WTC11 (cell line): ENCODE measurements at places on chromosomes 11 and 22. TPM values are rescaled to one million over a fixed set of nuclear protein-coding genes. Genes with fewer than 3 reads are reported as not detected.

MFRP gene
- total RNA-seq, result not detected in 3 replicates

RASSF10 gene
- total RNA-seq, result 2.6 to 3.2 TPM (median 2.9 TPM) in 3 replicates

ALDH3B1 gene
- 0.30 to 0.53 TPM (median 0.46 TPM) in 3 replicates for total RNA-seq

NRIP3 gene
- total RNA-seq, result 3.9 to 4.5 TPM (median 4.4 TPM) in 3 replicates

PIK3C2A gene
- total RNA-seq, result 90.1 to 105 TPM (median 97.2 TPM) in 3 replicates

ENTHD1 gene
- not detected in 3 replicates for total RNA-seq

DYNC2H1 gene
- total RNA-seq, result 13.7 to 17.2 TPM (median 14.9 TPM) in 3 replicates

MAJIN gene
- not detected in 3 replicates for total RNA-seq

DNA sequence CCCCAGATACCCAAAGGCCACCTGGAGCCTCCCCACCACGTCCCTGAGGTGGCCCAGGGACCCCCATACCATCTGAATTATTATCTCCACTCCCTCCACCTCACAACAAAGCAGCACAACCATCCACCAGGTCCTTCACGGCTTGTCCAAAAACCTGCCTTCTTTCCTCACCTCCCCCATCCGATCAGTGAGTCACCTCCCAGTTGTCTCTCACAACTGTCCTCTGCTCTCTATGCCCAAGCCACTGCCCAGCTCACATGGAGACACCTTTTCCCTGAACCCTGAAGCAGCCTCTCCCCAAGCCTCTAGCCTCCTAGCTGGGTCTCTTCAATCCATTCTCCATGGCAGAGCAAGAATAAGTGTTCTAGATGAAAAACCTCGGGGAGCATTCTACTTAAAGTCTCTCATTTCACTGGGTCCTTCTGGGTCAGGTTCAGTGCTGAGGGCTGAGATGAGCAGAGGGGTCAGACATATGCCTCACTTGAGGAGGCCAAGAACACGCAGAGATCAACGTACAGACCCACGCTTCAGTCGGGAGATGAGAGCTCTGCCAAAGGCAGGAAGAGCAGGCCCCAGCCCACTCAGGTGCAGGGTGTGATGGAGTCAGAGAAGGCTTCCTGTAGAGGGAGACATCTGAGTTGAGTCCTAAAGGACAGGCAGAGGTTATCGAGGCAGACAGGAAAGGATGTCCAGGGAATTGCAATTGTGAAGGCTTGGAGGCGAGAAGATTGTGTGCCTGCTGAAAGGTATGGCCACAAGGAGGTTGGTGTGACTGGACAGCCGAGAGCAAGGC lies 74.7 kb downstream of the PDE2A start:
- no peak overlapping the region for H3K27ac ChIP-seq
- H3K4me3 ChIP-seq, result no peak overlapping the region
- H3K27me3 ChIP-seq, result peaks cover 11% of the 10 kb centered on the region
- H3K36me3 ChIP-seq, result no peaks in the 10 kb centered on the region

GRCh38 chr11:30587269-30587812 lies 1.2 kb upstream of the MPPED2 start:
- H3K4me3 ChIP-seq, result peak overlapping the region; percentile 71
- H3K4me1 ChIP-seq, result peaks cover 24% of the 10 kb centered on the region
- no peaks in the 10 kb centered on the region for H3K36me3 ChIP-seq
- H3K27me3 ChIP-seq, result peaks cover 53% of the 10 kb centered on the region

DNA sequence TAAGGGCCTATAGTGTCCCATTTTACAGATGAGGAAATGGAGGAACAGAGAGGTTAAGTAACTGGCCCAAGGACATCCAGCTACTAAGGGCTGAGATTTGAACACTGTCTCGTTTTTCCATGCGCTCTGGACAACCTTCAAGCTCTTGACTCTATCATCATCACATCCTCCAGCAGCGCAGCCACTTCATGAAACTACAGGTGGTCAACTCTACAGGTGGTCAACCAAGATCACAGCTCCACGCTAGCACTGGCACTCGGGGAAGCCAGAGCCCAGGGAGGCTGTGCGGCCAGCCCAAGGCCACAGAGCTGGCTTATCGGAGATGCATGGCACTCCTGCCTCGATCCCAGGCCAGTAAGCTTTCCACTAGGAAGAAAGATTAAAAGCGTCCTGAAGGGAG lies 40.0 kb downstream of the PHF21B start:
- no peak overlapping the region for H3K4me3 ChIP-seq
- peak overlapping the region; percentile 43; the same call in 1 of the 2 replicates for H3K27ac ChIP-seq
- H3K4me1 ChIP-seq, result peaks cover 83% of the 10 kb centered on the region
- peaks cover 39% of the 10 kb centered on the region for H3K36me3 ChIP-seq
- DNase-seq, result no peak

GRCh38 chr11:33256031-33256812 lies 959 bp upstream of the HIPK3 start:
- H3K27me3 ChIP-seq, result no peaks in the 10 kb centered on the region; the same call in 1 of the 2 replicates
- H3K27ac ChIP-seq, result peak overlapping the region; percentile 94
- H3K4me1 ChIP-seq, result peaks cover 37% of the 10 kb centered on the region
- 0 out of 2 replicates have a peak, but pooled peaks cover under 1% of the 10 kb centered on the region for H3K36me3 ChIP-seq
- DNase-seq, result no peak
- peak overlapping the region; percentile 89 for H3K4me3 ChIP-seq

DNA sequence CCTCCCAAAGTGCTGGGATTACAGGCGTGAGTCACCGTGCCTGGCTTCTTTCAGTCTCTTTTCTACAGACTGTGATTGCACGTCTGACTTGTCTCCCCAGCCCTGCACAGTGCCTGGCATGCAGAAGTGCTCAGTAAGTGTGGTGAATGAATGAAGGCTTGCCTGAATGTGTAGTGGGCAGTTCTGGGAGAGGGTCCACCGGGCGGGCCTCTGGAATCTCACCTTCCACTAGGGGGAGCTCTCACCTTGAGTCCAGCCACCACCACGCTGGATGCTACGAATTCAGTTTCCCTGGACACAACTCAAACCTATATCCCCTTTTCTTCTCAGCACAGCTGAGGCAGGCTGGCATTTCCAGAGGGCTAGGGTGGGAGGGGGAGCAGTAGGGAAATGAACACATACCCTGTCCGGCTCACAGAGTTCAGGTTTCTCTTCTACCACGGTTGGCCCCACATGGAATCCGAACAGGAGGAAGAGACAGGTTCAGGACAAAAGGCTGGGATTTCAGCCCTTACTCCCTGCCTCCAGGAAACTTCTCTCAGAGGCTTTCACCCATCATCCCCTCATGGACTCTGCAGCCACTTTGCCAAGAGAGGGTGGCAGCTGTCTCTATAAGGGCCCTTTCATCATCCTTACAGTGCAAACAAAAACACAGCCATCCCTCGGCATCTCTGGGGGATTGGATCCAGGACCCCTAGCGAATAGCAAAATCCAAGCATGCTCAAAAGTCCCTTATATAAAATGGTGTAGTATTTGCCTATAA lies 86.8 kb downstream of the NECTIN1 start:
- no peak for DNase-seq
- peaks cover 12% of the 10 kb centered on the region for H3K27me3 ChIP-seq
- H3K4me3 ChIP-seq, result no peak overlapping the region
- H3K36me3 ChIP-seq, result no peaks in the 10 kb centered on the region
- H3K4me1 ChIP-seq, result peaks cover 11% of the 10 kb centered on the region

DNA sequence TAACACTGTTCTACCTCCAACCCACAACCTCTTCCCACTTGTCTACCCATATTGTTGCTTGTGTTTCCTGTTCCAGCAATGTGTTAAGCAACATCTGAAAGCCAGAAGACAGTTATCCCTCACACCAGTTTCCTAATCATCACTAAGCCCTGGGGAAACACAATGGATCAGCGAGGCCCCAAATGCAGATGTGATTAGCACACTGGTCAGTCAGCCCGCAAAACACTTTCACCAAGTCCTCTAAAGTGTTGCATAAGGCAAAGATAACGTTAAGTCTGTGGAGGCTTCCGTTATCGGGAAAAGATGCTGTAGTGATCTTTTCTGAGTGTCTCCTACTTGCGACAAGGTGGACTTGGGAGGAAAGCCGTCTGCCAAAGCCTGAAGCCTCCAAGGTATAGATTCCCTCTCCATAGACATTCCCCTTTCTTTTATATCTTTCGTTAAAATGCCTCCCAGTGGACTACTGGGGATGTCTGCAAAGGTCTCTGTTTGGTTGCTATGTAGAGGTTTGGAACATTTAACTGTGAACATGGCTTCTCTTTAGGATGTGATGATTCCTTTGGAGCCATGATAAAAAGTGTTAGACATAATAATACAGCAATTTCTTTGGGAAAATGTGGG lies at the start of gene MS4A3:
TSS of gene MS4A3 (plus strand) at position 317 of the 621 bp plus-strand sequence. CDS start 4,496 bp downstream, outside the sequence.
- H3K36me3 ChIP-seq, result no peaks in the 10 kb centered on the region
- H3K27me3 ChIP-seq, result no peaks in the 10 kb centered on the region
- no peak for DNase-seq
- no peak within 1 kb of the TSS for H3K4me3 ChIP-seq

DNA sequence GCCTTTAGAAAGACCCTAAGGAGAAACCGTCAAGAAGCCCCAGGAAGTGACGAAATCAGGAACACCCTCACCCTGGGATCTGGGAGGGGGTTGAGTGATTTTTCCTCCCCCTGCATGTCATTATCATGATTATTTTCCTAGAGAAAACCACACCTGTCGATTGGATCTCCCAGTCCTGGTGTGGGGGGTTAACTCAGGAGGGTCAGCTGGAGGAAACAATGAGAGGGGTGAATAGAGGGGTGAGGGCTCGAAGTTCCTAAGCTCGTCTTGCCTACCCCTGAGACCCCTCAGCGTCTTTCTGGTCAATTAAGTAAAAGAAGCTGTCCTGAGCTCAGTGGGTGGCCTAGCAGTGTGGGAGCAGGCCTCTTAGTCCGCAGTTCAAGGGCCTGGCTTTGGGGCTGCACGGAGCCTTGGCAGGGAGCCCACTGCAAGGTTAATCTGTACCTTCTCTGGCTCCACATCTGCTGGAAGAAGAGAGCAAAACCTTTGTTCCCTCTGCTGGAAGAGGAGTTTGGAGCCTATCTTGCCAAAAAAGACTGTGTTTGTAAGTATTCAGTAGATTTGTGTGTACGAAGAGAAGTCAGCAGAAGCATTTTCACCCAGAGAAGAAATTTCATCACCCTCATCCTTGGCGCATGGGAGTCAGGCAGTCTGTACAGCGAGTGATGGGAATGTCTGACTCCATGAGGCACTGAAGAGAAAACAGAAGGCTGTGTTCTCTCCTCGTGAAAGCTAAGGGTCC lies 34.2 kb upstream of the FTH1 start:
- H3K4me1 ChIP-seq, result peaks cover 23% of the 10 kb centered on the region
- H3K4me3 ChIP-seq, result no peak overlapping the region
- H3K36me3 ChIP-seq, result peaks cover 17% of the 10 kb centered on the region
- DNase-seq, result no peak

DNA sequence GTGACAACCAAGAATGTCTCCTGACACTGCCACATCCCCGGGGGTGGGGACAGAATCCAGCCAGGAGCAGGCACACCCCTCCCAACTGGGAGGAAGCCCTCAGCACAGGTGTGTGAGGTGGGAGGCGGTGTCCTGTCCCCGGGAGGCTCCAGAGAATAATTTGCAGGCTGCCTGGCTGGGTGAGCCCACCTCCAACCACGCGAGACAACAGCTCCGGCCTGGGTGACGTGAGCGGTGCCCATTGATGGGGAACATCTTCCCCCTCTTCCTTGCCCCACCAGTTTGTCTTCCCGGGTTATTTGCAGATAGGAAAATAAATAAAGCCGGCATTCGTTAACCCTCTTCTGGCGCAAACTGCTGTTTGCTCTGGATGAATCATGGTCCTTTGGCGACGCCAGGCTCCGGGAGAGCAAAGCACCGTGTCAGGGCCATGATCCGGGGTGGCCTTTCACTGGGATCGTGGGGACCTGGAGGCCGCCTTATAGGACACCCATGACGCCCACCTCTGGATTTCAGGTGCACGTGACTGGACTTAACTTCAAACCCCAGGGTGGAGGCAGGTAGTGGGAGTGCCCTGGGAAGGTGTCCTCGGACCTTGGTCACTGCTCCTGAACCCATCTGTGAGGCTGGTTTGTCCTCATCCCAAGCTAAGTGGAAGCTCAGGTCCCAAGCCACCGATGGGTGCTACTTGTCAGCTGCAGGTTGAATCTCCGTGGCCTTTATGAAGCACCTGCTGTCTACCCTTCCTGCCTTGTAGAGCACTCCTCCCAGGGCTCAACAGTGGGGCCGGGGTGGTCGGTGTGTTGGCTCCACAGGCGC lies 13.9 kb downstream of the CCND1 start:
- peaks cover 28% of the 10 kb centered on the region for H3K4me1 ChIP-seq
- no peak overlapping the region for H3K4me3 ChIP-seq
- no peak for DNase-seq
- 0 out of 2 replicates have a peak overlapping the region, but pooled peaks have one; percentile 45 for H3K27ac ChIP-seq
- H3K27me3 ChIP-seq, result no peaks in the 10 kb centered on the region

DNA sequence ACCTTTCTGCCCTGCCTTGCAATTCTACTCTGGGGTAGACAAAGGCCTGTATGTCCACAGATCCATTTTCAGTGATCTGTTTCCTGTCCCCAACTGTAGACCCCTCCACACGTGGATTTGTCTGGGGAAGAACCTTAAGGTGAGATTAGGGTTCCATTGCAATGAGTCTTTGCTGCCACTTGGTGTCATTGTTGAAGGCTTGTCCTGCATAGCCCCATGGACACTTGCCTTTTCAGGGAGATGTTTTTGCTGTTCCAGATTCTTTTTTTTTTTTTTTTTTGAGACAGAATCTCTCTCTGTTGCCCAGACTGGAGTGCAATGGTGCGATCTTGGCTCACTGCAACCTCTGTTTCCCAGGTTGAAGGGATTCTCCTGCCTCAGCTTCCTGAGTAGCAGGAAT lies 21.8 kb downstream of the SERPING1 start:
- no peak overlapping the region for H3K4me3 ChIP-seq
- H3K27me3 ChIP-seq, result peaks cover 7% of the 10 kb centered on the region; the same call in 1 of the 2 replicates
- H3K4me1 ChIP-seq, result no peaks in the 10 kb centered on the region; the same call in 1 of the 2 replicates
- H3K36me3 ChIP-seq, result peaks cover 22% of the 10 kb centered on the region

- H3K4me3 ChIP-seq, result no peak overlapping the region
- no peaks in the 10 kb centered on the region for H3K36me3 ChIP-seq
- peaks cover 3% of the 10 kb centered on the region; the same call in 1 of the 2 replicates for H3K27me3 ChIP-seq
These were observed 4.4 kb upstream of the MEN1 start for GRCh38 chr11:64814712-64815187.

GRCh38 chr22:27312966-27313855 lies 488.3 kb downstream of the MN1 start:
- peaks cover 9% of the 10 kb centered on the region for H3K4me1 ChIP-seq
- peaks cover 3% of the 10 kb centered on the region for H3K27me3 ChIP-seq
- no peak for DNase-seq
- no peaks in the 10 kb centered on the region for H3K36me3 ChIP-seq

- no peaks in the 10 kb centered on the region; the same call in 1 of the 2 replicates for H3K27me3 ChIP-seq
- no peak for DNase-seq
- no peaks in the 10 kb centered on the region for H3K36me3 ChIP-seq
These were observed 41.4 kb upstream of the PHF21A start for GRCh38 chr11:46162700-46163099.

- no peak for DNase-seq
- H3K27me3 ChIP-seq, result peaks cover 10% of the 10 kb centered on the region
- peak overlapping the region; percentile 94 for H3K27ac ChIP-seq
These were observed 25.0 kb downstream of the TXN2 start for GRCh38 chr22:36456464-36456845.

- 0 out of 2 replicates have a peak, but pooled peaks cover 5% of the 10 kb centered on the region for H3K36me3 ChIP-seq
- peaks cover 4% of the 10 kb centered on the region; the same call in 1 of the 2 replicates for H3K27me3 ChIP-seq
- no peak overlapping the region for H3K27ac ChIP-seq
These were observed 493.9 kb upstream of the B3GAT1 start for GRCh38 chr11:134905928-134906327.

- DNase-seq, result no peak
- no peak overlapping the region for H3K27ac ChIP-seq
- peaks cover 21% of the 10 kb centered on the region for H3K4me1 ChIP-seq
- H3K27me3 ChIP-seq, result no peaks in the 10 kb centered on the region
These were observed 64.6 kb upstream of the PTPRJ start for GRCh38 chr11:47915783-47916182.
